ENCODE measurements at places on chromosomes 1 and 21.

DNA sequence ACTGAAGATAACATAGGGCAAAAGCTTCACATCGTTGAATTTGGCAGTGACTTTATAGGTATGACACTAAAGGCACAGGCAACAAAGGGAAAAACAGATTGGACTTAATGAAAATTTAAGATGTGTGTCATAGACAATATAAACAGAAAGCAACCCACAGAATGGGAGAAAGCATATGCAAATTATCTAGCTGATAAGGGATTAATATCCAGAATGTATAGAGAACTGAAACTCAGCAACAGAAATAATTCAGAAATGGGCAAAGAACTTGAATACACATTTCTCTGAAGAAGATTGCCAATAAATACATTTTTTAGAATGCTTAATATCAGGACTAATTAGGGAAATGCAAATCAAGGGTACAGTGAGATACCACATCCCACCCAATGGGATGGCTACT, 55.2 kb upstream of the ANGPTL1 start:
- no peak for DNase-seq

GRCh38 chr1:172801771-172802322, 142.9 kb downstream of the FASLG start:
- DNase-seq: no peak

GRCh38 chr1:211699059-211699458, 23.6 kb upstream of the NEK2 start:
- DNase-seq: no peak

GRCh38 chr1:183730107-183730724, 74.7 kb upstream of the RGL1 start:
- no peak for DNase-seq

DNA sequence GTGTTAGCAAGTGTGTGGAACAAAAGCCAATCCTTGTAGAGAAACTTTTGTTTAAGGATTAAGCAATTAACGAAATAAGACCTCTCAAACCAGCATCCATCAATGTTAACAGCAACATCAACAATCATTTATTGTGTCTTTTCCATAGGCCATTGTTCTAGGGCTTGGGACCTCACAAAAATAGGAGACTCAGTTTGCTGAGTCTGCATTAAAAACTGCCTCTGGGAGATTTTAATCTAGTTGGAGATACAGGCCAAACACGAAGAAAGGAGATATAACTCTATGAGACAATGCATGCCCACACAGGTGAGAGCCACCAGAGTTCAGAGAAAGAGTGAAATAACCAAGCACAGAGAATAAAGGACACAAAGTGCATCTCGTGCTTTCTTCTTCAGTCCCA, 14.4 kb upstream of the SELP start:
- DNase-seq: no peak

GRCh38 chr1:5992814-5993555, 760 bp upstream of the NPHP4 start:
- peak; percentile 39 for DNase-seq

GRCh38 chr1:30378991-30379581, 344.3 kb downstream of the MATN1 start:
- DNase-seq: no peak

GRCh38 chr1:73783352-73783751, 414.6 kb downstream of the LRRIQ3 start:
- no peak for DNase-seq

DNA sequence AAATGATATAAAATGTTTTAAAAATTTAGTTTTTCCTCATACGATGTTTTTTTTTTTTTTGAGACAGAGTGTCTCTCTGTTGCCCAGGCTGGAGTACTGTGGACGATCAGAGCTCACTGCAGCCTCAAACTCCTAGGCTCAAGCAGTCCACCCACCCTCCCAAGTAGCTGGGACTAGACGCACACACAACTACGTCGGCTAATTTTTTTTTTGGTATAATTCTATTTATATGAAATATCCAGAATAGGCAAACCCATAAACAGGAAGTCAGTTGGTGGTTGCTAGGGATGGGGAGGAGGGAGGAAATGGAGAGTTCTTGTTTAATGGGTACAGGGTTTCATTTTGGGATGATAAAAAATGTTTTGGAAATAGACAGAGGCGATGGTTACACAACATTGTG, 56.5 kb downstream of the WARS2 start:
- DNase-seq: no peak

DNA sequence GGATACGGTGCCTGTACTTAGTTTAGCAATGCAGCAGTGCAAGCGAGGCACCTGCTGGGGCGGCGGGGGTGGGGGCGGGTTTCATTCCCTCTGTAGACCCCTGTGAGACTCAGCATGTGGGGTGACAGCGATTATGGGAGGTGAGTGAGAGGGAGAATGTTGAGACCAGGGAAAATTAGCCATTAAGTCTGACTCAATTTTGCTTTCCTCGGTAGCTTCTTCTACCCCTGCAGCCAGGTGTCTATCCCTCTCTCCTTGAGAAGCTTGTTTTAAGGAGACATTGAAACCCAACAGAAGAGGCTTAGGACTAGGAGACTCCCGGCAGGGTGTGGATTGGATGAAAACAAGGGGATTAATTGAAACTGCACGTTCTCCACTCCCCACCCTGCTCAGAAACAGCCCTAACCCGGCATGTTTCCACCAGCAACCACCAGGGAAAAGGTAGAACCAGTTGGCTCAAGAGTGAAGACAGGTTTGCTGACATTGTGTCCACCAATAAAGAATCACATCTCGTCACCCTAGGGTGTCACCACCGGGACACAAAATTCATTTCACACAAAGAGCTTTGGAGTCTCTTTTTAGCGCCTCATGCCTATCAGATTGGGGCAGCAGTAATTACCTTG, 20.6 kb upstream of the ATF3 start:
- no peak for DNase-seq

DNA sequence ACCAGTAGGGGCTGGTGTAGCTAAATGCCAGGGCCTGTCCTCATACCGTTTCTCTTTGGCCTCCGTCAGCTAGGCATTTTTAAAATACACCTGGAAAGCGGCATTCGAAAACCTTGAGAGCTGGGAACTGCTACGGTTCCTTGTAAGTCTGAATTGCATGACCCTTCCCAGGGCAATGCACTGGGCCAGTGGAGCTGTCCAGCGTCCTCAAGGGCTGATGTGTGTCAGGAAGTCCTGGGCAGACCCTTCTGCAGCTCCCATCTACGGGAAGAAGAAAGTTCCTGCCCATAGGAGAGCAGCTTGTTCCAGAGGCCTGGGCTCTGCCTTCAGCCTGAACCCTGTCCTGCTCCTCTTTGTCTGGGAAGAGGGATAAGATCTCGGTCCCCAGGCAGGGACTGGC, 34.1 kb downstream of the UBASH3A start:
- no peak for DNase-seq

DNA sequence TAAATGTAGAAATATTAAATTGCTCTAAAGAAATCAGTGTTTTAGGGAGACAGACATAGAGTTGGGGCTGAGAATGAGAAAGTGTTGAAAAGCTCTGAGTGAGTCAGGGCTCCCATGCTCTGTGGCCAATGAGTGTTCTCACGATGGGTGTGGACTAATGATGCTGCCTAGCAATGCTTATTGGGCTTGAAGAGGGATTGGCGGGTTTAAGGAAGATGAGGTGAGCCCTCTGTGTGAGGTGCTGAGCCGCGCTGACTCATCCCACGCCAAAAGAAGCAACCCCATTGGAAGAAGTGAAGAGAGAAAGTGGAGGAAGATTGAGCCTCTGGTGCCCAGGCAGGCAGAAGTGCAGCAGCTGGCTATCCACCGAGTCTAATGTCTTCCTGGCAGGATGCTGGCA, 65.1 kb upstream of the DPT start:
- no peak for DNase-seq

DNA sequence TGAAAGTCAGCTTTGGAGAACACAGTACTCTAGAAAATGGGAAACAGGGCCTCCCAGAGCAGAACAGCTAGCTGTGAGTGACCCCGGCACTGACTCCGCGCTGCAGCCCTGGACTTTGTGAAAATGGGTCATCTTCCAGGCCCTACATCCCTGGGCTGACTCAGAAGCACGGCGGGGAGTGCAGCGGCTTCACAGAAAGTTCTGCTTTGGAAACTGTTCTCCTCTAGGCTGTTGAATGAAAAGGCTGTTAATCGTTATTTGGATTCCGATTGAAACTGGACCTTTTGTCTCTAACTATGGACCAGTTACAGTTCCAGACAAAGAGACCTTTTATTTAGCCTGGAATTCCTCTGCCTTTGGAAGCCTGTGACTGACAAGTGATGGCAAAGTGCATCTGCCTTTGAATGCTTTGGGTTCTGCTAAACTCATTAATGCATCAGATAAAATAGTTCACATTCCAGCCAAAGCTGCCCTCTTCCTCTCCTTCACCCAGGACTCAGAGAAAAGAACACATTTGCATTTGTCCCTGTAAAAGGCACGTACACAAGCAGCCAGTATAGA, 144.9 kb upstream of the HOOK1 start:
- DNase-seq: no peak

- no peak for DNase-seq
These were observed 8.7 kb downstream of the RNF223 start for GRCh38 chr1:1065265-1065939.

DNA sequence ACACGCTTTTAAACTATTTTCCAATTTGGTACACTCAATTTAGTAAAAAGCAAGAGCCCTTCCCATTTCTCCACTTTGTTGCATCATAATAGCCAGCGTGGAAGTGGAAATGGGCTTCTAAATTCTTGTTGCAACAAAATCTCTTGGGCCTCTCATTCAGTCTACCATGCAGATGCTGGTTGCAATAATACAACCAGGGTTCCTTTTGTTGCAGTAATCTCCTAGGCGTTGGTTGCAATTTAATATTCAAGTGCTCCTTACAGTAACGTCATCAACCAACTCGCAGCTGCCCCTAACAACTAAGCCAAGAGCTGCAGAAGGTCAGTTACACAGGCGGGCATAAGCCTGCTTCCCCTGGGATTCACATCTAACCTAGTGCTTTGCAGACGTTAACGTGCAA, 2.7 kb upstream of the HDGF start:
- no peak for DNase-seq

DNA sequence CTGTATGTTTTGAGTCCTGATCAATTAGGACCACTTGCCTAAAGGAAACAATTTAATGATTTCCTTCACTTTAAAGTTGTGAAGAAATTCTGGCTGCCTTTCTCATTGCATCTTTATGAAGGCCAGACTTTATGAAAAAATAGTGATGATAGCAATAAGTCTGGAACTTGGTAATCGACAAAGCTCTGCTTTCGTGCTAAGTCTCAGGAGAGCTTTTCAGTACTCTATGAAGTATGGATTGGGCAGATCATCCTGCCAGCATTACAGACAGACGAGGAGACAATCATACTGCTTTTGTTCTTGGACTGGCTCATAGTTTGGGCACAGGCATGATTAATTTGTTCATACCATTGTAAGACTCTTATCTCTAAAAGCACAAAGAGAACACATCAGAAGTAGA, 45.5 kb upstream of the KCNJ15 start:
- no peak for DNase-seq

DNA sequence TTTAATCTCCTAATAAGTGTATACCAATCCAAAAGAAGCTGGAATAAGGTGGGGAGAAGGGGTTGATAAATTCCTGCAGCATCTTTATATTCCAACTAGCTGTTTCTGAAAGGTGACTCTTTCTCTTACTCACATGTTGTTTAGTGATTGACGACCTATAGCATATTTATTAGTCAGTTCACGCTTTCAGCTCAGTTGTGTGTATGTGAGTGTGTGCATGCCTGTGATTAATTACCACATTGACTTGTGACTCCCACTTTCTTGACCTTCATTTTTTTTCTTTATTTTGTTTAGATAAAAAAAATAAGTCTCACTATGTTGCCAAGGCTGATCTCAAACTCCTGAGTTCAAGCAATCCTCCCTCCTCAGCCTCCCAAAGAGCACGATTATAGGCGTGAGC, 44.4 kb downstream of the ATP2B4 start:
- no peak for DNase-seq
